CD4-positive, alpha-beta memory T cell (primary cell): ENCODE measurements at places on chromosomes 1 and 21. TPM values are rescaled to one million over a fixed set of nuclear protein-coding genes. Genes with fewer than 3 reads are reported as not detected.

The SIPA1L2 gene
- 0.20 TPM for polyA plus RNA-seq

- H3K4me3 ChIP-seq, result no peak overlapping the region
- H3K36me3 ChIP-seq, result no peaks in the 10 kb centered on the region
- DNase-seq, result no peak
- H3K4me1 ChIP-seq, result no peaks in the 10 kb centered on the region
- no peak overlapping the region for H3K27ac ChIP-seq
Measured at GRCh38 chr21:25002676-25003075, 604.6 kb downstream of the MRPL39 start.

DNA sequence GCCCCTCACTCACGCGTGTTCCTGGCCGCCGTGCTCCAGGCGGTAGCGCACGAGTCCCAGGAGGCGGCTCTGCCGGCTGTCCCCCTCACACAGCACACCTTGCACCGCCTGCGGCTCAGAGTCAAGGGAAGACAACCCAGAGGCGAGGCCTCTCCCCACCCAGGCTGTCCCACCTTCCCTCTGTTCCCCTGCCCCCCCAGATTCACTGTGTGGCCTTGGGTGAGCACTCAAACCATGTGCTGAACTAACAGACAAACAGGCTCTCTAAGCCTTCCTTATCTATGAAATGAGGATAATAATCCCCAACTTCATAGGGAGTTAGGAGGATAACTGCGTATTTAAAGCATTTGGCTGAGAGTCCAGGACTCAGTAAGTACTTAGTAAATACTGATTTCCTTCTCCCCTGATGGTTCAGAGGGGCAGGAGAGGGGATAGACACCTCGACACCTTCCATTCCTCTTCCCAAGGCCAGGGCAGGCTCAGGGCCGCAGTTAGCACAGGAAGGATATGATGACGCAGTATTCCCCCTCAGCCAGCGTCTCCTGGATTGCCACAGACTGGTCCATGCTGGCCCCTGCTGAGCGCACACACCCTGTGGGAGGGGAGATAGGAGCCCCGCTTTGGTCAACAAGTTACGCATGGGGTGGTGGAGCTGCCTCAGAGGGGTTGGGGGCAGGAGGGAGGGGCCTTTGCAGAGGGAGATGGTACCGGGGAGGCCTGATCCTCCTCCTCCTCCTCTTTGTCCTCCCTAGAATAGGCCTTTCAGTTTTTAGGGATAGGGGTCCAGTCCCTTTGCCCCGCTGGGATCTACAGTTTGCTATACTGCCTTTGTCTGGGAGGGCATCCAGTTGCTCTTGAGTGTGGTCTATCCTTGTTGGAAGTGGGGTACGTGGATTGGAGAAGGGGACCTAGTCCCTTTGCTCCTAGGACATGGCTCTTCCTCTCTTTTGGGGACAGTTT is 830 bp downstream of the INPP5B start:
- H3K27ac ChIP-seq, result no peak overlapping the region
- no peak overlapping the region for H3K4me3 ChIP-seq
- no peaks in the 10 kb centered on the region for H3K36me3 ChIP-seq
- DNase-seq, result no peak
- H3K4me1 ChIP-seq, result peaks cover 13% of the 10 kb centered on the region
- H3K27me3 ChIP-seq, result no peaks in the 10 kb centered on the region

GRCh38 chr1:83942914-83943313 is 56.0 kb downstream of the TTLL7 start:
- no peak overlapping the region for H3K4me3 ChIP-seq
- no peaks in the 10 kb centered on the region for H3K27me3 ChIP-seq
- H3K36me3 ChIP-seq, result no peaks in the 10 kb centered on the region

The MIXL1 gene
- polyA plus RNA-seq, result not detected

The RAB4A gene
- 23.0 TPM for polyA plus RNA-seq

- no peak overlapping the region for H3K4me3 ChIP-seq
- no peak for DNase-seq
- H3K27me3 ChIP-seq, result no peaks in the 10 kb centered on the region
- H3K27ac ChIP-seq, result no peak overlapping the region
Measured at GRCh38 chr1:3886691-3887090, 13.4 kb downstream of the C1orf174 start.

The USP24 gene
- polyA plus RNA-seq, result 1.6 TPM
